SK-N-SH (cell line): ENCODE measurements at places on chromosomes 13 and 19. TPM values are rescaled to one million over a fixed set of nuclear protein-coding genes. Genes with fewer than 3 reads are reported as not detected.

IZUMO2 gene
- not detected in 2 replicates for polyA plus RNA-seq

DNA sequence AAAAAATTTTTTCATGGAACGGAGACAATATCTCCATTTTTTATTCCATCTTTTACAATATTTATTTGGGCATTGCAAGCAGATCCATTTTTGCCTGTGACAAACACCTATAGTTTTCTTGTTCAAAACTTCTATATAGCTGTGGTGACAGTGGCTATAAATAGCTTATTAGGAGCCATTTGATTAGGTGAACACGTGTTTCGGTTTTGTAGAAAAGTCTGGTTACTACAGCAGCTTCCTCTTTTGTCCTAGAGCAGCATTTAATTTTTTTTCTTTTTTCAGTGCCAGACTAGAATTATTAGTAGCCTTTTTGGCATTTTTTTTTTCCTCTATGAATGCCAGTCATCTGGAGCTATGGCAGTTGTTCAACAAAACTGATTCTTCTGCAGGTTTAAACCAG, 123.5 kb downstream of the RXFP2 start:
- DNase-seq: no peak

DNA sequence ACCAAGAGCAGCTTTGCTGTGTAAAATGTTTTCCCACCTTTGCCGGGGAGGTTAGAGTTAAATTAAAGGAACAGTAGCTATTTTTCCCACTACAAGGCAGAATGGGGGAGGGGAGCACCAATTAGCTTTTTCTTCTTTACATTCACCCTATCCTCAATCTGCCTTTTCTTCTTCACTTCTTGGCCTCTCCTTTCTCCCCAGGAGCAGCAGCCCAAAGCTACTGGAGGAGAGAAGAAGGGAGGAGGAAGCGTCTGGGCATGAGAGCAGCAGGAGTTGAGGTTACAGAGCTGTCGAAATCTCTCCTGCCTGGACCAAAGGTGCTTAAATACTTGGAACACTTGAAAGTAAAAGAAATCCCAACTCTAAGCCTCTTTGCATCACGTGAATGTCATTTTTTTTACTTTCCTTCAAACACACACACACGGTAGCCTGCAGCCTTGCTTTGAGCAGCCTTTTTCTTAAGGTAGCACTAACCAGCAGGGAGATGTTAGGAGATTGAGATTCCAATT, 39.0 kb upstream of the WASF3 start:
- DNase-seq: no peak

SPRY2 gene
- polyA plus RNA-seq: 115 and 122 TPM in 2 replicates

SYT3 gene
- polyA plus RNA-seq: 0.52 and 0.94 TPM in 2 replicates

TLE6 gene
- polyA plus RNA-seq: 2.6 and 3.3 TPM in 2 replicates

- DNase-seq: peak; percentile 35
Measured at GRCh38 chr13:98622931-98623331, 46.0 kb upstream of the STK24 start.

DNA sequence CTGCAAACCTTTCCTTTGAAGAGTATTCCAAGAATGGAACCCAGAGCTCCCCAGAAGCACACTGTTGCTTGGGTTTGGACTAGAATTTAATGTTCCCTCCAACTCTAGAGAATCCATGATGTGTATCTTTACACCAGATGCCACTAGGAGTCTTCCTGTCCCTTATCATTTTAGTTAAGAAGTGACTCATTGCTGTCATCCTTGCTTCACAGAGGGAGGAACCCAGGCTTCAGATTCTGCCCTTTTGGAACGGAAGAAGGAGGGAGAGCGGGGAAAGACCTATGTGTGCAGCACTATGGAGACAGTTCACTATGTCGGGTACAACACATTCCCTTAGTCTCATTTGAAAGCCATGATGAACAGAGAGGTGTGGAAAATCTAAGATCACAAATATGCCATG, 2.1 kb upstream of the ATP12A start:
- no peak for DNase-seq
